Aorta (tissue), 5 donors: ENCODE measurements at places on chromosomes 5 and 9. TPM values are rescaled to one million over a fixed set of nuclear protein-coding genes. Genes with fewer than 3 reads are reported as not detected.

GRCh38 chr9:137025517-137025966 is 2.5 kb downstream of the ABCA2 start:
- DNase-seq, result no peak
- H3K4me3 ChIP-seq, result no peak overlapping the region
- H3K4me1 ChIP-seq, result no peaks in the 10 kb centered on the region
- H3K36me3 ChIP-seq, result no peaks in the 10 kb centered on the region

DNA sequence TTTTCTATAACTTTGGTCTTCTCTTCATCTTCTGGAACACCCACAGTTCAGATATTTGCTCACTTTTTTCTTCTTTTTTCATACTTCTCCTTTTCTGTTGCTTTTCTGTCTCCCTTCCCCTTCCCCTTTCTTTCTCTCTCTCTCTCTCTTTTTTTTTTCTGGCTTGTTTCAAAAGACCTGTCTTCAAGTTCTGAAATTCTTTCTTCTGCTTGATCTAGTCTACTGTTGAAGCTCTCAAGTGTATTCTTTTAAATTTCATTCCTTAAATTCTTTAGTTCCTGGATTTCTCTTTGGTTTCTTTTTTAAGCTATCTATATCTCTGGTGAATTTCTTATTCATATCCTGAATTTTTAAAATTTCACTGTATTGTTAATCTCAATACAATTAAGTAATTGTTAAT is 11.2 kb downstream of the ALG2 start:
- no peak overlapping the region for H3K27ac ChIP-seq
- H3K27me3 ChIP-seq, result no peaks in the 10 kb centered on the region
- no peaks in the 10 kb centered on the region for H3K4me1 ChIP-seq
- peaks cover 2% of the 10 kb centered on the region for H3K36me3 ChIP-seq

The OLFML2A gene
- total RNA-seq, result 7.1 TPM

DNA sequence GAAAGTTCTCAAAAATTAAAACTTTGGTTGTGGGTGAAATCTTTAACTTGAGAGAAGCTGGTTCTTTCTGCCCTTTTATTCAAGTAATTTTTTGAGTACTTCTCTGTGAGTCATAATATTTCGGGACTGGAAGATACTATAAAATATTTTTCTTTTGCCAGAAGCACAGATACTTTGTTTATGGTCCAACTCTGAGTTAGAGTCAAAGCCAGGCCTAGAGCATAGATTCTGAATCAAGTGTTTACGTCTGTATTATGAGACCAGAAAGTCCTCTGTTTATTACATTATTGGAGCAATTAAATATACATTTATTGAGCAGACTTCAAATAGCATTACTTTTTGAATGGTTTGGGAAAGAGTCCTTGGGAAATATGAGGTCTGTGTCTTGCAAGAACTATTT is 187.9 kb downstream of the FER start:
- DNase-seq, result no peak
- no peaks in the 10 kb centered on the region for H3K27me3 ChIP-seq
- H3K4me3 ChIP-seq, result no peak overlapping the region
- no peaks in the 10 kb centered on the region for H3K36me3 ChIP-seq

GRCh38 chr5:78751872-78752271 is 103.3 kb upstream of the LHFPL2 start:
- no peak overlapping the region for H3K27ac ChIP-seq
- no peaks in the 10 kb centered on the region for H3K27me3 ChIP-seq
- no peak overlapping the region for H3K4me3 ChIP-seq
- no peak for DNase-seq
